ENCODE measurements at places on chromosomes 12 and 14.

GRCh38 chr14:86310611-86311010 lies 780.7 kb downstream of the FLRT2 start:
- no peak for DNase-seq

GRCh38 chr12:40152783-40153383 lies 47.0 kb upstream of the SLC2A13 start:
- peak; percentile 60 for DNase-seq

- DNase-seq, result peak; percentile 90
Observed at GRCh38 chr12:109264095-109264942, 44.8 kb downstream of the FOXN4 start.

DNA sequence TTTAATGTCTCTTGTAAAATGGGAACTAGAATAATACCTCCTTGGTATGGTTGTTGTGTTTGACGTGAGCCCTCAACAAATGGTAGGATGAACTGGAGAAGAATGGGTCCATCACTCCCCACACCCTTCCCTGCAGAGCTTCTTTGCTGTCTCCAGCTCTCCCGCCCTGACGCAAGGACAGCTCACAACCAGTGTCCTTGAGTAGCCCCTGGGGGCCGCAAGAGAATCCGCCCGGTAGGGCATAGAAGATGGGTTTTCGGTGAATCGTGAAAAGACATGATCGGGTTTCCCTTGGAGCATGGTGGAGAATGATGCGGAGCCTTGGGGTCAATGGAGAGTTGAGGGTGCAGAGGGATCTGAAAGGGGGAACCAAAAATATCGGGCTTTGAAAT lies 6.1 kb upstream of the PAX9 start:
- peak; percentile 30 for DNase-seq

DNA sequence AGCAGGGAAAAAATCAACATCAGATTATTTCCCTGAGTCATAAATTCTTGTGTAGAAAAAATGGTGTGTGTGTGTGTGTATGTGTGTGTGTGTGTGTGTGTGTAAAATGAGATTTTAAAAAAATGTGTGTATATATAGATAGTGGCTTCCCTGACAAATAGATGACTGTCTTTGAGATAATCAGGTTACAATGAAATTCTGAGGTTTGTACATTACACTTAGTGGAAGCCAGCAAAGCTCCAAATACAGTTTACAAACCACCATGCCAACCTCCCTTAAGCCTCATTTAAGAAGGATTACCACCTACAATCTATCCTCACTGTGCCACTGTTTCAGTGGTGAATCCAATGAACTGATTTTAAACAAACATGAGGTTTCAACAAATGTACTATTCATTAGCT lies 93.8 kb downstream of the MED13L start:
- DNase-seq, result no peak

GRCh38 chr14:100076606-100077005 lies 11.4 kb downstream of the EVL start:
- no peak for DNase-seq

DNA sequence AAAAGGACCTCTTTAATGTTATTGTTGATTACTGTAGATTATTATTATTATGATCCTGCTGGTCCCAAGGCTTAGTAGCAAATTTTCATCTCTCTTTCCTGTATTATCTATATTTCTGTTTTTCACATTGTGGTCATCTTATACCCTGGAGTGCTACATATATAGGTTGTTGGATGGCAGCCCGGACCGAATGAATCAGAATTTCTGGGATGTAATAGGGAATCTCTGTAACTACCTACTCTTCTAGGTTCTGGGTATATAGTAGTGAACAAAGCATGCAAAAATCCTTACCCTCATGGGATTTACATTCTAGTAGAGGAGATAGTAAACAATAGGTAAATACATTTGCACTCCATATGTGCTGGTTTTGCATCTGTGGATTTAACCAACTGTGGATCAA lies 31.4 kb downstream of the NUBPL start:
- no peak for DNase-seq

DNA sequence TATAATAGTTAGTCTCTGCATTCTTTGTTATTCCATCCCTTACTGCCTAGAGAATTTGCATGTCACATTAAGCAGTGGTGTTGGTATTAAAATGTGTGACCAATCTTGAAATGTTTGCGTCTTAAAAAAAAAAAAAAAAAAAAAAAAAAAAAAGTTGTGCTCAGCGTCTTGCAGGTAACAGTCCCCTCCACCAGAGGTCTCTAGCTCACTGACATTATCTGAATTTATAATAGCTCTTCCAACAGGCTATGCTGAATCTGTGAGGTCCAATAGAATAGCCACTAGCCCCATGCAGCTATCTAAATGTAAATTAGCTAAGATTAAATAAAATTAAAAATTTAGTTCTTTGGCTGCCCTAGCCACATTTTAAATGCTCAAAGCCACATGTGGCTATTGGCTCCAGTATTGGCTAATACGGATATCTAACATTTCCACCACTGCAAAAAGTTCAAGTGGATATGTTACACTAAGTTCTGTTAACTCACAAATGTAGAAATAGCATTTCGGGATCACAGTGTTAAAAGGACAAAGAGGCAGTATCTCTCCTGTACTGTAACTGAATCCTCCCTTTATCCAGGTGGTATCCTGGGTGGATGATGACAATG lies 28.7 kb downstream of the NKX2-8 start:
- peak; percentile 20 for DNase-seq

- no peak for DNase-seq
Observed at GRCh38 chr14:65107200-65107599, 4.9 kb upstream of the MAX start.

GRCh38 chr12:61758661-61759060 lies 501.5 kb upstream of the USP15 start:
- DNase-seq, result no peak

- DNase-seq, result no peak
Observed at GRCh38 chr12:32515137-32515873, 115.9 kb downstream of the FGD4 start.

DNA sequence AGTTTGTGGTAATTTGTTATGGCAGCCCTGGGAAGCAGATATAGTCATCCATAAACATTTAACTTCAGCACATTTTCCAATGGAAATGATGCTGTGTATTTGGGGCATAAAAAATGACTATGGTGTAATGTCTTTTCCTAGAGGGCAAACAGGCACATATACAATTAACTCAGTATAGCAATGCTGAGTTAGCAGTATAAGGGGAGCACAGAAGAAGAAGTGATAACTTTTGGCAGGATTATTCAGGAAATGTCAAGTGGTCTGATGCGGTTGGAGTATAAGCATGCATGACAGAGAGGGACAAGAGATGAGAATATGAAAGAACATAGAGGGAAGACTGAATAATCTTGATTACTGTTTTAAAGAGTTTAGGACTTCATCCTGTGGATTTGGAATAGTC lies 55.3 kb upstream of the PRKD1 start:
- no peak for DNase-seq

- DNase-seq, result peak; percentile 76
Observed at GRCh38 chr12:98456576-98457573, 58.5 kb upstream of the TMPO start.

DNA sequence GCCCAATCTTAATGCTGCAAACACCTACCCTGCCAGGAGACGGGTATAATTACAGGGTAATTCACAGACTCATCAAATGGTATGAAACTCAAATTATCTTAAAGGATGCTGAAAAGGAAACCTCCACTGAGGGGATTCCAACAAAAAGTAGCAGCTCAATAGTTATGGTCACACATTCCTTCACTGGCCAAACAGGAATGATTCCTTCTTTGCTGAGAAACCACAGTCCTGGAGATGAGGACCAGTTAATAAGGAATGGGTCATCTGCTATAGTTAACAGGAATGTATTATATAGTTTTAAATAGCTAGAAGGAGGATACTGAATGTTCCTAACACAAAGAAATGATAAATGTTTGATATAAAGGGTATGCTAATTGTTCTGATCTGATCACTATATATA lies 136.9 kb downstream of the STXBP6 start:
- DNase-seq, result no peak
